ENCODE measurements at places on chromosomes 11 and 22.

DNA sequence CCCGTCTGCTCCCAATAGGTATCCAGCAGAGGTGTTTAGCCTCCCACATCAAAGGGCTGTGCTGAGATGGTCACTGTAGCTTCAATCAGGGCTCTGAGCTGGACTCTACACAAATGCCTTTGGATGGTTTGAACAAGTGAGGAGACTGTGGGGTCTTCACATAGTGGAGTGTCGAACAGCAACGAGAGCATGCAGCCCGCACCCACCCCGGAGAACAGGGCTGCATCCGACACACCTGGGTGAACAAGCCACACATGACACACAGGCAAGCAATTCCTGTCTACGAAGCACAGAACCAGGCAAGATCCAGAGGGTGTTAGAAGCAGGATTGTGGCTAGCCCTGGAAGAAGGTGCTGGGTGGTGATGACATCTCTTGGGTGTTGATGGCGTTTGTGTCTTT lies 58.0 kb upstream of the FGF3 start:
- DNase-seq, result no peak

DNA sequence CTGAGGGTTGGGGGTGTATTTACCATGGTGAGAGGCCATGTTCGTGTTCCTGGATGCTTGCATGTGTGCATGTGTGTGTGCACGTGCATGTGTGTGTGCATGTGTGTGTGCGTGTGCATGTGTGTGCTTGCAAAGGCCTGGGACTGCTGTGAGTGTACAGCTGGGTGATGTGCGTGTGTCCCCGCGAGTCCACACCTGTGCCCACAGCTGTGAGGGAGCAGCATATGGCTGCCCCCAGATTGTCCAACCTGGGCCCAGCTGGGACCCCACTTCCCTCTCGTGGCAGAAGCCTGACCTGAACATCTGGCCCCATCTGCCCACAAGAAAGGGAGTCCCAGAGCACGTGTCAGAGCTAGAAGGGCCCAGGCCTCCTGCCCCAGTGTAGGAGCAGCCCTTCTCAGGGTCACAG lies 8.4 kb upstream of the CD248 start:
- DNase-seq, result no peak

GRCh38 chr11:76415073-76415472 lies 29.7 kb upstream of the EMSY start:
- no peak for DNase-seq

- no peak for DNase-seq
Observed at GRCh38 chr11:80629466-80629865, 1188.6 kb upstream of the TENM4 start.

- no peak for DNase-seq
Observed at GRCh38 chr11:134742224-134742612, 330.2 kb upstream of the B3GAT1 start.

Measured in posterior cingulate gyrus (tissue), 11 donors.